ENCODE measurements at places on chromosomes 5 and 9.
A peak's percentile ranks its signal among the peaks of the same experiment; 100 is the strongest.

GRCh38 chr5:121974261-121974660 lies 12.5 kb downstream of the SRFBP1 start:
- DNase-seq = no peak
- no peak overlapping the region for H3K27ac ChIP-seq
- H3K4me1 ChIP-seq = no peaks in the 10 kb centered on the region
- no peaks in the 10 kb centered on the region for H3K27me3 ChIP-seq

GRCh38 chr5:110371725-110372041 lies 354.8 kb downstream of the TMEM232 start:
- no peaks in the 10 kb centered on the region for H3K4me1 ChIP-seq
- DNase-seq = no peak
- no peaks in the 10 kb centered on the region for H3K27me3 ChIP-seq
- no peak overlapping the region for H3K4me3 ChIP-seq
- no peak overlapping the region for H3K27ac ChIP-seq

- H3K4me3 ChIP-seq = no peak overlapping the region
- DNase-seq = no peak
- H3K27ac ChIP-seq = no peak overlapping the region
- peaks cover 4% of the 10 kb centered on the region for H3K27me3 ChIP-seq
- H3K4me1 ChIP-seq = no peaks in the 10 kb centered on the region
Observed at GRCh38 chr5:135654761-135655467, 76.1 kb upstream of the CXCL14 start.

DNA sequence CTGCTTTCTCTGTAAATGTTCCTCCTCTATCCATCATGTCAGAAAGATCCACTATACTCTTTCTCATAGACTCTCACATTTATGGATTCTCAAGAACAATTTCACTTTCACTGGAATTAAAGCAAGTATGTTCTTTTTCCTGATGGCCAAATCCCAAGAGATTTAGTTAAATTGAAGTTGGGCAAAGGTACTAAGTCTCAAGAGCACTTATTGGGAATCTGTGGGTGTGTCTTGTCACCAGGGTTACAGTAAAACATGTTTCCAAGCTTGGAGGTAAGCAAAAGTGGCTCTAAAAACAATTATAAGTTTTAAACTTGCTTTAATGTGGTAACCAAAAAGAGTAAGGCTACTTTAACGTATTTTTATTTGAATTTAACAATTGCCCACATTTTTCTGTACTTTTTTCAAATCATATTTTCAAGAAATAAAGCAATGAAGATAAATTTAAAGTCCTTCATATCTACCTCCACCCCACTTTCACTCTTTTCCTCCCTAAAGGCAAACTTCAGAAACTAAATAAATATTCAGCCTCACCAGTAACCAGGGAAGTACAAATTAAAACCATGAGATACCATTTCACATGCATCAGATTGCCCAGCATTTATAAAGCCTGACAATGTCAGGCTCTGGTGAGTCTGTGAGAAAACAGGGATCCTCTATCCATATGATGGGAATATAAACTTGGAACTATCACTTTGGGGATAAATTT lies 387.4 kb downstream of the CETN3 start:
- DNase-seq = no peak
- no peak overlapping the region for H3K4me3 ChIP-seq
- H3K27me3 ChIP-seq = no peaks in the 10 kb centered on the region
- no peaks in the 10 kb centered on the region for H3K36me3 ChIP-seq
- no peak overlapping the region for H3K27ac ChIP-seq

DNA sequence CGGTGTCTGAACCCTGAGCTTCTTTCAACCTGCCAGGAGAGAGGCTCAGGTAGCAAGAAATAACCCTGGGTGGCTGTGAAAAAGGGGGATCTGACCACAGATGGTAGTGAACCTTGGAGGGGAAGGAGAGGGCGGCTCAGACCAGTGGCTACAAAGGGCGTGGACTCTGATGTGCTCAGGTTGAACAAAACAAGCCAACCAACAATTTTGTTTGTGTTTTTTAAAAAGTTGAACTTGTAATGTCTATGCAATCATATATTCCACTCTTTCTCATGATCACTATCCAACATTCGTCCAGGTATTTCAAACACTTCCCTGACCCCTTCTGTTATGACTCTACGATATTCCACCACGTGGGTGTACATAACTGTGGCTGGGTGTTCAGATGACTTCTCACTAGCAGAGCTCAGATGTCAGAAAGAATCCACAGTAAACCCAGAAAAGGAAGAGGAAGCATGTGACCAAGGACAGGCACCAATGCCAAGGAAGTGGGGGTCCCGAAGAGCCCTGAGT lies 20.0 kb downstream of the PTPN3 start:
- no peaks in the 10 kb centered on the region for H3K4me1 ChIP-seq
- no peak overlapping the region for H3K27ac ChIP-seq
- H3K27me3 ChIP-seq = peaks cover 9% of the 10 kb centered on the region
- DNase-seq = no peak

DNA sequence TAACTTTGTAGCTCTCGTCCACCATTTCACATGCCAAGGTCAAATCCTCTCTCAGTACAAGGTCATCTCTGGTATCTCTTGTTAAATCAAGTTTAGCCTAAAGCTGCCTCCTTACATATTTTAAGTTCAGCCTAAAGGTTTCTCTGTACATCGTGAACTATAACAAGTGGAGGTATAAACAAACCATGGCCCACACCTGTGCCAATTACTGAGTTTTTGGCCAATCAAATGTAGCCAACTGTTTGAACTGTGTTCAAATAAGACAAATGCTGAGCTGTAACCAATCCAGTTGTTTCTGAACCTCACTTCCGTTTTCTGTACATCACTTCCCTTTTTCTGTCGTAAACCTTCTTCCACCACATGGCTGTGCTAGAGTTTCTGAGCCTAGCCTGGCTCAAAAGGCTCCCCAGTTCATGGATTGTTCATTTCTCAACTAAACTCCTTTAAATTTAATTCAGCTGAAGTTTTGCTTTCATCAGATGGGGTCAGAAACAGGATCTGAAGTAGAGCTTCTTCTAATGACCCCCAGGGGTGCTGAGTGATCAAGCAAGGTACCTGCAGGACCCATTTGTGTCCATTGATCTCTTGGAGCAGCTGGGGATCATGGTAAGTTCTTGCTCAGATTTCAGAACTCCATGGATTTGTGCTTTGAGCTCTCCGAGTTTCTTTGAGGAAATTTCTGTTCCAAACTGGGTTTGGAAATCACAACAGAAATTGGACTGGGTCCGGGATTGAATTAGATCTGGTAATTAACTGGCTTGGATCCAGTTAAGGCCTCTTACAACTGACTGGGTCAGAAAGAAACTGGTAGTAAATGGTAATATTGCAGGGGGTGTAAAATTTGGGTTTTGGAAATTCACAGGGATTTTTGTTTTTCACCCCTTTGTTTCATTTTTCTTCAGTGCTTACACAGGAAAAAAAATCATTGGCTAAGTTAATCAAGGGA lies 11.0 kb upstream of the NANS start:
- H3K27me3 ChIP-seq = no peaks in the 10 kb centered on the region
- H3K36me3 ChIP-seq = no peaks in the 10 kb centered on the region
- H3K4me1 ChIP-seq = peaks cover 17% of the 10 kb centered on the region
- DNase-seq = no peak

- no peak overlapping the region for H3K4me3 ChIP-seq
- peaks cover 61% of the 10 kb centered on the region for H3K36me3 ChIP-seq
- H3K27me3 ChIP-seq = no peaks in the 10 kb centered on the region
- H3K4me1 ChIP-seq = no peaks in the 10 kb centered on the region
- H3K27ac ChIP-seq = no peak overlapping the region
Observed at GRCh38 chr5:135335031-135335828, 63.8 kb downstream of the MACROH2A1 start.

DNA sequence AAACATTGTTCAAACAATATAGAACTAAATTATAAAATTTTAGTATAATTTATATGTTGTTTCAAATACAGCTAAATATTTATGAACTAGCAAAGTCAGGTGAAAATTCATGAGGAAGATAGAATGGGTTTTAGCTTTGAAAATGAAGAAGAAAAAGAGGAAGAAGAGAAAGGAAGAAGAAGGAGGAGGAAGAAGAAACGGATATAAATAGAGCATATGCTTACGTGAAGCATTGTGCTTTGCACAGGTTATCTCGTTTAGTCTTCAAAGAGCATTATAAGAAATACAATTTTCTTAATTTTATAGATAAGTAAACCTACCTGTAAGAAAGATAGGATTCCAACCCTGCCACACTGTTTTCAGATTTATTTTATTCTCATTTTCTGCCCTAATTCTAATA lies 620.6 kb upstream of the DAB2 start:
- H3K27me3 ChIP-seq = no peaks in the 10 kb centered on the region
- no peaks in the 10 kb centered on the region for H3K4me1 ChIP-seq
- H3K36me3 ChIP-seq = no peaks in the 10 kb centered on the region

- no peaks in the 10 kb centered on the region for H3K27me3 ChIP-seq
- DNase-seq = no peak
- no peaks in the 10 kb centered on the region for H3K36me3 ChIP-seq
- no peak overlapping the region for H3K27ac ChIP-seq
- no peaks in the 10 kb centered on the region for H3K4me1 ChIP-seq
Observed at GRCh38 chr9:38205279-38205678, 136.3 kb upstream of the SHB start.

DNA sequence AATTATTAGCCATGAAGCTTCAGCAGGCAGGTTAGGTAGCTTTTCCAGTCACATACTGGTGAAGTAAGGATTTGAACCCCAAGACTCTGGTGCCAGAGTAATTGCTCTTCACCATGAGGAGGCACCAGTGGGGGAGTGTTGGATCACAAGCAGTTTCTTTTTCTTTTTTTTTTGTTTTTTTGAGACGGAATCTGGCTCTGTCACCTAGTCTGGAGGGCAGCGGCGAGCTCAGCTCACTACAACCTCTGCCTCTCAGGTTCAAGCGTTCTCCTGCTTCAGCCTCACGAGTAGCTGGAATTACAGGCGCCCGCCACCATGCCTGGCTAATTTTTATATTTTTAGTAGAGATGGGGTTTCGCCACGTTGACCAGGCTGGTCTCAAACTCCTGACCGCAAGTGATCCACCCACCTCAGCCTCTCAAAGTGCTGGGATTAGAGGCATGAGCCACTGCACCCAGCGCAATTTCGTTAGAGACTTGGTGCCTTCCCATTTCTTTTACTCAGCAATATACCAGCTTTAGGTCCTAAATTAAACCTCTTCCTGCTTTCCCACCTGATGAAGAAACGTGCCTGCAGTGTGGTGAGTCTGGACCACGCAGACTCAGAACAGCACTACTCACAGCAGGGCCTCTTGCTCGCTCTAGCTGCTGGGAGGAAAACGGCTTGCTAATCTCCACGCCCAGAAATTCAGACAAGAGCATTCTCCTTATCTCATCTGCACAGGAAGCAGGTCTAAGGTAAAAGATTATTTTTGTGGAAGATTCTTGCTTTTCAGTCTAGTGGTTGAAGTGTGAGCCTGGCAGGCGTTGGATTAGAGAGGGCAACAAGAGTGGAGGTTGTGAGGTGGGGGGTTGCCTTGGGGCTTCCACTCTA lies at the start of gene S100Z:
TSS of gene S100Z (plus strand) at position 596 of the 873 bp plus-strand sequence. CDS start 25,346 bp downstream, outside the sequence.
- peaks cover 25% of the 10 kb centered on the region for H3K4me1 ChIP-seq
- no peaks in the 10 kb centered on the region for H3K27me3 ChIP-seq
- no peak within 1 kb of the TSS for H3K27ac ChIP-seq
- no peaks in the 10 kb centered on the region for H3K36me3 ChIP-seq
- H3K4me3 ChIP-seq = peak within 1 kb of the TSS; percentile 13
- peak; percentile 62 for DNase-seq

- H3K27ac ChIP-seq = no peak overlapping the region
- no peaks in the 10 kb centered on the region for H3K27me3 ChIP-seq
- no peak overlapping the region for H3K4me3 ChIP-seq
- no peaks in the 10 kb centered on the region for H3K36me3 ChIP-seq
Observed at GRCh38 chr5:51416149-51416548, 32.9 kb downstream of the ISL1 start.

- no peaks in the 10 kb centered on the region for H3K4me1 ChIP-seq
- no peaks in the 10 kb centered on the region for H3K36me3 ChIP-seq
- no peak overlapping the region for H3K27ac ChIP-seq
- no peak for DNase-seq
- no peaks in the 10 kb centered on the region for H3K27me3 ChIP-seq
- H3K4me3 ChIP-seq = no peak overlapping the region
Observed at GRCh38 chr5:16856531-16856930, 79.6 kb downstream of the MYO10 start.

DNA sequence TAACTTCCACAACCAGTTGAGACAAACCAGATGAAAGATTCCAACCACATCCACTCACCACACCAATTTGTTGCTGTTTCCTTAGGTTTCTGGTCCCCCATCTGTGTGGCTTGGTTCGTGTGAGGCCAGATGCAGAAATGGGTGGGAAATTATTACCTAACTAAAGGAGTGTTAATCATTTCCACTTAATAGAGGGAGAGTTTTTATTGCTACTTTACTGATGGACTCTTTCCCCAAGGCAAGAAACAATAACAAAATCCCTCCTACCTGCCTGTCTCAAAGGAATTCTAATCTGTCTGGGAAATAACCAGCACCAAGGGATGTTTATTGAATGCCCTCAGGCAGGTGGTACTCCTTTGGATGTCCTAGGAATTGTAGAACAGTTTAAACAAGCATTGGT lies 76.3 kb downstream of the TMEM167A start:
- H3K27me3 ChIP-seq = no peaks in the 10 kb centered on the region
- H3K4me1 ChIP-seq = no peaks in the 10 kb centered on the region
- H3K27ac ChIP-seq = no peak overlapping the region
- DNase-seq = no peak
- H3K36me3 ChIP-seq = no peaks in the 10 kb centered on the region

GRCh38 chr5:146440353-146440752 lies 6.8 kb upstream of the TCERG1 start:
- no peak overlapping the region for H3K4me3 ChIP-seq
- peaks cover 22% of the 10 kb centered on the region for H3K27me3 ChIP-seq
- no peak for DNase-seq
- H3K36me3 ChIP-seq = no peaks in the 10 kb centered on the region
- H3K4me1 ChIP-seq = no peaks in the 10 kb centered on the region
- H3K27ac ChIP-seq = no peak overlapping the region

GRCh38 chr5:80964491-80964890 lies 4.3 kb downstream of the RASGRF2 start:
- no peak overlapping the region for H3K27ac ChIP-seq
- no peak for DNase-seq
- peaks cover 14% of the 10 kb centered on the region for H3K4me1 ChIP-seq
- H3K4me3 ChIP-seq = no peak overlapping the region
- H3K36me3 ChIP-seq = no peaks in the 10 kb centered on the region
- H3K27me3 ChIP-seq = no peaks in the 10 kb centered on the region

- H3K4me3 ChIP-seq = no peak overlapping the region
- H3K4me1 ChIP-seq = no peaks in the 10 kb centered on the region
Observed at GRCh38 chr5:150297934-150298595, 4.6 kb downstream of the ARSI start.

- no peak overlapping the region for H3K27ac ChIP-seq
- H3K4me1 ChIP-seq = no peaks in the 10 kb centered on the region
- peak; percentile 11 for DNase-seq
- H3K27me3 ChIP-seq = no peaks in the 10 kb centered on the region
- no peak overlapping the region for H3K4me3 ChIP-seq
- peaks cover 6% of the 10 kb centered on the region for H3K36me3 ChIP-seq
Observed at GRCh38 chr9:100216178-100216787, 117.2 kb downstream of the INVS start.
